ENCODE measurements at places on chromosomes 16 and 17. TPM values are rescaled to one million over a fixed set of nuclear protein-coding genes. Genes with fewer than 3 reads are reported as not detected.

DNA sequence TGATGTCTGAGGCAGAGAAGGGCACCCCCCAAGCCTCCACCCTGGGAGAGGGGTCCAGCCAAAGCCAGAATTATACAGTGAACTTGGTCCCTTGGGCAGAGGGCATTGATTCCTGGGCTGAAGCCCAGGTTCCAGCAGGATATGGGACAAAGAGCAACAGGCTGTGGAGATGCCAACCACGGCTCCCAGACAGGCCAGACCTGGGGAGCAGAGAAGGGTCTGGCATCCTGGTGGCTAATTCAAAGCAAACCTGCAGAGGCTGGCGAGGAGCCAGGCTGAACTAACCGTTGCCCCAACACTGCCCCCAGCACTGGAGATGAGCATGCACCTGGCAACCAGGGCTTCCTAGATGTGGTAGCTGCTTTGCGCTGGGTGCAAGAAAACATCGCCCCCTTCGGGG is 3.0 kb downstream of the CES3 start:
- H3K4me3 ChIP-seq, result no peak overlapping the region
- no peak for DNase-seq
- H3K4me1 ChIP-seq, result no peaks in the 10 kb centered on the region
- no peaks in the 10 kb centered on the region for H3K27me3 ChIP-seq
- no peaks in the 10 kb centered on the region for H3K36me3 ChIP-seq

DNA sequence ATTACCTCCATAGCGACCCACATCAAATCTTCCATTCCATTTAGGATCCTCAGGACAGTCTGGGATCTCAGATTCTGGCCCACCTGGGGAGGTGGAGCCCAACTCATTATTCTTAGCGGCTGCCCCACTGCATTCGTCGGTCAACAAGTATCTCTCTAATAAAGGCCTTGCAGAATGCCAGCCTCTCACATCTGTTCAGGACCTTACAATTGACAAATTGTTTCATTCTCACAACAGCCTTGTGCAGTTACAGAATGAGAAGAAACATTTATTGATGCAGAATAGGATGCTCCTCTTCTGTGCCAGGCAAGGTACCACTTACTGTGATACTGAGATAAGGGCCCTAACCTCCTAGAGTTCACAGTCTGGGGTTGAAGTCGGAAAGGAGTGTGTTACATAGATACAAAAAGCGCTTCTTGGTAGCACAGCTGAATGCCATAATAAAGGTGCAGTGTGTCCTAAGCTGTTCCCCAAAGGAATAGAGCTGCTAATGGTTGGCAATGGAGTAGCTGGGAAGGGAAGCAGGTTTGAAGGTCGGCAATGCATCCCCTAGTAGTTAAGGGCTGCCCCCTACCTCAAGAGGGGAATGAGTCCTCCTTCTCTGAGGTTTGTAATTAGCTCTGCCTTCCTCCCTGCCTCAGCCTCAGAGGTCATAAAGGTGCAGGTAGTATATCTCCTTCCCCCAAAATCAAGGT is 2.3 kb upstream of the MPP2 start:
- H3K27ac ChIP-seq, result no peak overlapping the region
- no peak for DNase-seq
- H3K36me3 ChIP-seq, result no peaks in the 10 kb centered on the region
- H3K27me3 ChIP-seq, result peaks cover 12% of the 10 kb centered on the region
- H3K4me1 ChIP-seq, result peaks cover 25% of the 10 kb centered on the region

GRCh38 chr16:85258629-85259028 is 146.4 kb upstream of the CIBAR2 start:
- no peaks in the 10 kb centered on the region for H3K36me3 ChIP-seq
- DNase-seq, result no peak
- H3K27me3 ChIP-seq, result no peaks in the 10 kb centered on the region
- H3K27ac ChIP-seq, result no peak overlapping the region

- H3K27me3 ChIP-seq, result no peaks in the 10 kb centered on the region
- no peak overlapping the region for H3K27ac ChIP-seq
- no peaks in the 10 kb centered on the region for H3K4me1 ChIP-seq
- no peak overlapping the region for H3K4me3 ChIP-seq
- no peak for DNase-seq
Observed at GRCh38 chr17:56206351-56206750, 53.1 kb downstream of the ANKFN1 start.

CCT6B gene
- 1.6 TPM for polyA plus RNA-seq

ZPBP2 gene
- polyA plus RNA-seq, result not detected

TNP2 gene
- polyA plus RNA-seq, result not detected

TNFRSF13B gene
- polyA plus RNA-seq, result not detected

Data from CD4-positive, alpha-beta memory T cell (primary cell).